ENCODE measurements at places on chromosomes 3 and 15.

DNA sequence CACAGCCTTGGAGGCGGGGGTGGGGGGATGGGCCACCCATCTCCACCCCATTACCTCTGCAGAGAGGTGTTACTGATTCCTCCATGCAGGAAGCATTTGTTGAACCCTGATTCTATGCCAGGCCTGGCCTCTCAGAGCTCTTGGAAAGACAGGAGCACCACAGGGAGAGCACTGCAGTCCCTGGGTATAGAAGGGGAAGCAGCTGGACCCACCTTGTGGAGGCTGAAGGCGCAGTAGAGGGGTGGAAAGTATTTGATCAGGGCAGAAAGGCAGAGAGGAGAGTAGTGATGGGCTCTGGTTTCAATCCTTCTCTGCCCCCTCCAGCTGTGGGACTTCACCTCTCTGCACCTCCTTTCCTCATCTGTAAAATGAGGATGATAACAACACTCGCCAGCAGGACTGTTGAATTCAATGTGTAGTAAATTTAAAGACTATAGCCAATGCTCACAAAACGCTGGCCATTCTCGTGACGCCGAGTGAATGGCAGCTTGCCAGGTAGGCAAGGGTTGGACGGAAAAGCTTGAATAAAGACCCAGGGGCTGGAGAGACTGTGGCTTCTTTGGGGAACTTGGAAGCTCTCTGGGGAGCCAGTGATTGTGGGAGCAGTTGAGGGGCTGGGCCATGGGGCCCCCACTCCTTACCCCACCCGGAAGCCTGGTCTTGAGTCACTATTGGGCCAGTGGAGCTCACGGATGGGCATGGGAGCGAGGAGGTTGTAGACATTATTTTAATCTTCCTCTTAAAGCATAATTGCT is 8.0 kb upstream of the CCDC33 start:
- DNase-seq = no peak

DNA sequence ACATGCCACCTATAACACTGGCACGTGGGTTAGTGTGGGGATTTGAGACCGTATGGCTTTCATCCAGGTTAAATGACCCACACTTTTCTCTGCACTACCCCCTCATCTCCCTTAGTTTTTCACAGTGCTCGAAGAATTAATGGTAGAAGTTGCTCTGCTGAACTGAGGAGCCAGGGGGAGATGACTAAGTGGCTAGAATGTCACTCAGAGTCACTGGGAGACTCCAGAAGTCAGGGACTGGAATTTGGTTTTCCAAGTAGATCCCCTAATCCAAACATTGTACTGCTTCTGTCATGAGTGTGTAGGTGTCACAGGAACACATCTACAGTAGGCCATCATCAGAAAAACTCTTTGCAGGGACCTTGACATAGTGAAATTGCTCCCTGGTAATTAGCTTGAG is 181.0 kb upstream of the RASGRP1 start:
- no peak for DNase-seq

DNA sequence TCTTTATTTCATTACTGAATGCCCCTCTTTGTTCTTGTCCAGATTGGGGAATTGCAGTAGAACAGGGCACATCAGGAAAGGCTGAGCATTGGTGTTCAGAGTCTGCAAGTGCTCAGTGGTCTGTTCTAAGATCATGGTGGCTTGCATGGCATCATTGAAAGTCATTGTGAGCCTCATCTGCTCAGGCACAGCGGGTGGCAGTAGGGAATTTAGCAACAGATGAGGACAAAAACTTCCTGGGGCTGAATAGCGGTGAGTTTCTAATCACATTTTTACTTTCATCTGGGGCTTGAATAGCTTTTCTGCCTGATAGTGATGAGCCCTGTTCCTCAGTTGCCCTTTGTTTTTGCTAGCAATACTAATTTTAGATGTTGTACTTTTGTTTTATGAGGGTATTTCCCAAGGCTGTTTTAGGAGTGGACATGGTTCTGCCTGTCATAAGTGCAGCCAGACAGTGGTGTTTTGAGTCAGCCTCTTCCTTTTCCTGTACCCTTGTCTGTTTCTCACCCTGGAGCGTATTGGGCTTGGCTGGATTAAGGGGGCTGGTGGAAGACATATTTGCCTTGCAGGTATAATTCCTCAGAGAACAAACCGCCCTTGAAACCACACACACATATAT is 127.2 kb upstream of the IL12A start:
- no peak for DNase-seq

GRCh38 chr15:81191701-81192100 is 5.0 kb upstream of the IL16 start:
- DNase-seq = no peak

DNA sequence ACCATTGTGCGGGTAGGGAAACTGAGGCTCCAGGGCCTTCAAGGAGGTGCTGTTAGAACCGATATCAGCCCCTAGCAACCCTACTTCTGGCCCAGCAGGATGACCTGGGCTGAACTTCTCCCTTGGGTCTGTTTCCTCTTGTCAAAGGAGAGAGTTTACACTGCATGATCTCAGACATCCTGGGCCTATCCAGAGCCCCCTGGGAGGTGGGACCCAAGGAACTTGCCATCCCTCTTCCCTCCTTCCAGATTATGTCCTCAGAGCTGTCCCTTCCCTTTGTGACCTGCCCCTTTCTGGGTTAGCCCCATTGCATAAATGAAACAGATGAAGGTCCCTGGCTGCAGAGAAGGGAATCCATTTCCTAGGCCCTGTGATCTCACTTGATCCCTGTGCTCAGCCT is 12.3 kb upstream of the DNAH1 start:
- no peak for DNase-seq

- no peak for DNase-seq
Observed at GRCh38 chr3:39222462-39222861, 30.1 kb upstream of the XIRP1 start.

DNA sequence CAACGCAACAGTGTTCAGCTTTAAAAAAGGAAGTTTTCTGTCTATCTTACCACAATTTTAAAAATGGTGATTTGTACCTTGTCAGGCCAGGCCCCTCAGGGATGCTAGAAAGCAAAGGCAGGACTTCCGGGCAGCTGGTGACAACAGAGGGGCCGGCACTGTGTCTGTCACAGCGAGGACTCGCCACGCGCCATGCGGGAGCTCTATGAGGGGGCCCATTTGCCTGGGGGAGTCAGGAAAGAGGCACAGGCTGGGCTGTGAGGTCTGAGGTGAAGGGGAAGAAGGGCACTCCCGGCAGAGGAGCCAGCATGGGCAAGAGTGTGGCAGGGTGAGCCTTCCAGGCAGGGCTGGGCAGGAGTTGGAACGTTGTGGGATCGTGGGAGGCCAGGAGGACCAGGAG is 7.0 kb downstream of the IQSEC1 start:
- no peak for DNase-seq

- no peak for DNase-seq
Observed at GRCh38 chr3:182465301-182466185, 327.8 kb upstream of the ATP11B start.

DNA sequence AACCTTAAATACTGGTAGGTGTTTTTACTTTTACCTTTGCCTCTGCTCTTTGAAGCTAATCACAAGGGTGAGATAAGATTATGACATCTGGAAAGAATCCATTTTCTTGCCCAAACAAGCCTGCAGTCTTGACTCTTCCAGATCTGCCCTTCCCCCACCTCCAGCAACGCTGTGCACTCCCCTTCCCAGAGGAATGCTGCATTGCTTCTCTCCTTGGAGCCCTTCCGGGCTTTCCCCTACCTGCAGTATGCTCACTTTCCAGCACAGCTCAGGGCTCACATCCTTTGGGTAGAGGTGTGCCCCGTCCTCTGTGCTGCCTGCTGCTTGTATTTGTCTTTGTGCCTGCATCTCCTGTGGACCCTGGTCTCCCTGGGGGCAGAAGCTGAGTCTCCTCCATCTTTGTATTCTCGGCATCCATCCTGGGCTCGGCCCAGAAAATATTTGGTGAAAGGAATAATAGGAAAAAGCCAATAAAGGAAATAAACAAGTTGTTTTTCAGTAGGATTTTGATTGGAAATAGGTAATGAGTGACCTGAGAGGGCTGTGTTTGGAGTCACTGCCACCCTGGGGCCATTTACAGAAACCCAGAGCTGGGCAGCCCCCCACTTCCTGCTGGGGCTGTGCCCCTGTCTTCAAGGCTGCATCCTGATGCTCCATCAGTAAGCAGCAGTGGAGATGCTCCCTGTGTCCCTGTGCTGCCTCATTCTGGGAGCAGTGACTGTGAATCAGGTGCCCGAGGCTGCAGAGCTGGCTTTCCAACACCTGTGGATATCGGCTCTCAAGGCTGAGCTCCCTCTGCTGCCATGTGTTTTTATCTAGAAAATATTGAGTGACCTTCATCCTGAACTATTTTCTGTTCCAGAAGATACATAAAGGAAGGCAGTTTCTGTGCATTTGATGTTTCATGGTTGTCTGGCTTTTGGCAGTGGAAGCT is 117.5 kb downstream of the EEFSEC start:
- no peak for DNase-seq

- DNase-seq = no peak
Observed at GRCh38 chr3:120092474-120092873, 1.8 kb downstream of the GSK3B start.

- DNase-seq = no peak
Observed at GRCh38 chr3:46926039-46926438, 48.5 kb downstream of the PTH1R start.

DNA sequence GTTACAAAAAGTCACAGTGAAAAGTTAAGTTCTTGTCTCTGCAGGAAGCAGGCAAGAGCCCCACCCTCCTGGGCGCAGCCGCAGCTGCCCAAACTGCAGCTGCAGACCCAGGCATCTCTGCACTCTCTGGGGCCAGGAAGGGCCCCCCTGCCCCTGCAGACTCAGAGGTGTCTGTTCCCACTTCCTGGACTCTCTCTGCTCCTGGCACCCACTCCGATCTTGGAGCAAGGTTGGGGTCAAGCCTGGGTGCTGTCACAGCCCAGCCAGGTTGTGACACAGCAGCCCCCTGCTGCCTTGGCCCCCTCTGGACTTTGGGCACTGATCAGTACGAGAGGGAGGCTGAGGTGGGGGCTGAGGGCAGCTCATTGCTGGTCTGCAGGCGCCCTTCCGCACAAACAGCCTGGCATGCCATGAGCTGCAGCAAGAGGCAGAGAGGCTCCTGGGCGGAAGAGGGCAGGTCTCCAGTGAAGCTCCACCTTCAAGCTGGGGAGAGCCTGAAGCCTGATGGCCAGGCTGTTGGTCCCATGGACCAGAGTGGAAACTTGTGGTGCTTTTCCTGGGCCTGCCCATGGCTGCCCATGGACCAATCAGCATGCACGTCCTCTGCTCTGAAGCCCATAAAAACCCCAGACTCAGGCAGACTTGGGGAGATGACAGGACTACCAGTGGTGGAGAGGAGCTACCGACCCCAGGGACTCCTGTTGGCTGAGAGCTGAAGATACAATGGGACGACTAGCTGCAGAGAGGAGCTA is 42.9 kb upstream of the LRRFIP2 start:
- DNase-seq = no peak

DNA sequence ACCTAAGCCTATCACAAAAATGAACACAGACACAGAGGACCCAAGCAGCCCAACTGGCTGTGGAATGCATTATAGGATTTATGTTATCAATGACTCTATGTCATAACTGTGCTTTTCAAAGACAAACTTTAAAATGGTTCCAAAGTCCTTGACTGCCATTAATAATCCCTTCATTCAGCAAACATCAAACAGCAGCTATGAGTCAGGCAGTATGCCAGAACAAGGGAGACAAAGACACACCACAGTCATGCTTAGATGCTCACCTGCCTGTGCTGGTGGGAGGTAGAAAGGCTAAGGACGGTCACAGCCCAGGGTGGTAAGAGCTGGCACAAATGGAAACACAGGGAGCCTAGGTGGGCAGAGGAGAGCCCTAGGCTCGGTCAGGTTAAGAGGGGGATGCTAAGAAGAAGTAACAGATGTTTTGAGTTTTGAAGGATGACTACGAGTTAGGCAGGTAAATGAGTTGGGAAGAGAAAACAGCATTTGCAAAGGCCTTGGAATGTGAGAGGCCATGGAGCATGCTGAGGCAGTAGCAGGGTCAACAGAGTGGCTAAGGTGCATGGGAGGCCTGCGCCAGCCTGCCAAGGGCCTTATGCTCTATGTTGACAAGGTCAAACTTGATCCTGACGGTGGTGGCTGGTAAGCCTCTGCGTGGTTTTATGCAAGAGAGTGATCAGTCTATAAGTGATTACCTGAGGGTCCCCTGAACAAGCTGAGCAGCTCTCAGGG is 23.0 kb downstream of the NMNAT3 start:
- no peak for DNase-seq

DNA sequence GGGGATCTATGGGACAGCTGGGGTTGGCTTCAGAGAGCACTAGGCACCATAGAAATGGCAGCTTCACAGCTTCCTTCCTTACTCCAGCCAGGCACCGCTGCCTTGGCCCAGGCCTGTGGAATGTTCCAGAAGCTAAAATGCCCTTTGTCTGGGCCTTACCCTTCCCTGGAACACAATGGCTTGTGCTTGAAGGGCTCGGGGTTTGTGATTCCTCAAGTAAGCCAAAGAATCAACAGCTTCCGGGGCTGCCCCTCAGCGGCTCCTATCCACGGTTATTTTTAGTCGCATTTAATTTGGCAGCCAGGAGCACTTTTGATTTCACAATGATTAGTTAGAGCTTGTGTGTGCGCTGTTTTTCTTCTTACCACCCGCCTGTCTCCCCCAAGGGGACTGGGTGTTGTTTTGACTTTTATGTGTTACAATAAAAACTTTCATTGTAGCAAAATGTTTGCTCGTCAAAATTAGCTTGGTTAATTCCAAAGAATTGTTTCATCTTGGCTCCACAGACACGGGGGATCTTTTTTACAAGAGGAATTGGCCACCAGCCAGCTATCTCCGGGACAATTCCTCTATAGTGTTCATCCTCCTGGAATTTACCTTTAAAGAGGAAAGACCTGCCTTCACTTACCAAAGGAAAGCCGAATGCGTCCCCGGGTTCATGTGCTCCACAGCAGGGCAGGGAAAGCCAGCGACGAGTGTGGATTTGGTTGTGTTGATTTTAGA is 73.8 kb downstream of the TLE3 start:
- DNase-seq = no peak

GRCh38 chr3:178386880-178387279 is 149.4 kb upstream of the KCNMB2 start:
- DNase-seq = no peak

GRCh38 chr15:69389426-69389825 is 24.7 kb upstream of the KIF23 start:
- DNase-seq = no peak
